ENCODE measurements at places on chromosomes 11 and 22.
A peak's percentile ranks its signal among the peaks of the same experiment; 100 is the strongest.

- DNase-seq: peak; percentile 65
These were observed at the start of gene FAM111A for GRCh38 chr11:59142530-59143507. TSS of gene FAM111A (plus strand) at chr11:59142856. CDS start at chr11:59148873, 6,017 bp downstream.

GRCh38 chr11:20360650-20361049 is 2.9 kb upstream of the HTATIP2 start:
- no peak for DNase-seq

DNA sequence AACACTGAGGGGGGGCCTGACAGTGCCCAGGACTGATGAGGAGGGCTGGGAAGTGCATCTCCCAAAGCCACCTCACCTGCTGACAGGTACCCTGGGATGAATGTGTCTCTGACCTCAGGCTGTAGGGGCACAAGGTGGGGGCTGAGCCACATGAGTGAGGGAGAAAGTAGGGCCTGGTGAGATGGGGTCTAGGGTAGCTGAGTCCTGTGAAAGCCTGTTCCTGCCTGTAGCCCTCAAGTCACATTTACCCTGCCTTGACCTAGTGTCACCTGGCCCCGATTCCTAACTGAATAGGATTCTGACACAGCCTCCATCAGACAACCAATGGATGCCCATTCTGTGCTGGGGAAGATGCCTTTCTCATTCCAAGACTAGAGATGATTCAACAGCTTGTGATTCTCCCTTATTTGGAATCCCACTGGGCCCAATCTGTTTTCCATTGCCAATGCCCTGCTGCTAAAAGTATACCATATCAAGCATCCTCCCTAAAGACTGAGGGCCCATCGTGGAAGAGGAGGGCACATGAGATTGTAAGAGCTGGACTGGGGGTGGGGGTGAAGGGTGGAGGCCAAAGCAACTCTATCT is 11.1 kb upstream of the RFPL1 start:
- DNase-seq: no peak

- DNase-seq: no peak
These were observed 17.2 kb downstream of the PPFIBP2 start for GRCh38 chr11:7531011-7531410.

DNA sequence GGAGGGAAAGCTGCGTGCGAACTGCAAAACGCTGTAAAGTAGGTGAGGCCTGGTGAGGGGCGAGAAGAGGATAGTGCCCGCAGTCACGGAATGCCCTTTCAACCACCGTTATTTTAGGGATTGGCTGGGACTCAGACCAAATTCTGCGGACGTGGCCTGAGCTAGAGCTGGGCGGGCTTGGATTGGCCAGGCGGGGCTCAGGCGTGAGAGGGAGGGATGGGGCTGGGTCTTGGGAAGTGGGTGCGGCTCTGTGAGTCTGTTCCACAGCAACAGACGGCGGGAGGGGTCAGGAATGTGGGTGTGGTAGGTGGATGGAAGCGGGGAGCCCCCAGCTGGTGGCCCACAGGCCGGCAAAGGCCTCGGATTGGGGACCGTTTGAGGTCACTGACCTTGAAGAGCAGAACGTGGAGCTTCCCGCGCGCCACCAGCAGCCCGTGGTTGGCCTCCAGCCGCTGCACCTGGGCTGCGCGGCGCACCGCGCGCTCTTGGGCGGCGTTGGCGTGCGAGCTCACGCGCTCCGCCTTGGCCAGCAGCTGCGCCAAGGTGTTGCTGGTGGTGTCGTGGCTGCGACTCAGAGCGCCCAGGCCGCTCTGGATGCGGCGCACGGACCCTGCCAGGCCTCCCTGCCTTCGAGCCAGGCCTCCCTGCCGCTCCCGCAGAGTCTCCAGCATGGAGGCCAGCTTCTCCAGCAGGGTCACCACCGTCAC is 444 bp downstream of the CAVIN3 start:
- peak; percentile 82 for DNase-seq

GRCh38 chr11:122727101-122727929 is 71.8 kb downstream of the UBASH3B start:
- DNase-seq: no peak

DNA sequence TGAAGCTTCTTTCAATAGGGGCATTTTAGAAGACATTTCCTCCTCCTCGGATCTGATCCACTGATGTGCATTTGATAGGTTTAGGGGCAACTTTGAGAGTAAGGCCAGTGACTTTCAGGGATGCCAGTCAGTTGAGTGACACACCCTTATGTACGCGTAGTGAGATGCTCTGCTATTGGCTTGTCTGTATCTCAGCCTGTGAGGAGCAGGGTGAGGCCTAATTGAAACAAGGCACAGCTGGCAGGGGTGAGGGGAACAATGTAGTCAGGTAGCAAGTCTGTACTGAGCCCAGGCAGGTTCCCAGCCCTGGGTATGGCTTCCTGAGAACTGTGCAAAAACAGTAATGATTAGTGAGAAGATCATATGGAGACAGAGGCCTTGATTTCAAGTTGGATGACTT is 61.5 kb downstream of the STIM1 start:
- DNase-seq: no peak

GRCh38 chr11:67278135-67278938 is 10.8 kb upstream of the ANKRD13D start:
- DNase-seq: no peak

DNA sequence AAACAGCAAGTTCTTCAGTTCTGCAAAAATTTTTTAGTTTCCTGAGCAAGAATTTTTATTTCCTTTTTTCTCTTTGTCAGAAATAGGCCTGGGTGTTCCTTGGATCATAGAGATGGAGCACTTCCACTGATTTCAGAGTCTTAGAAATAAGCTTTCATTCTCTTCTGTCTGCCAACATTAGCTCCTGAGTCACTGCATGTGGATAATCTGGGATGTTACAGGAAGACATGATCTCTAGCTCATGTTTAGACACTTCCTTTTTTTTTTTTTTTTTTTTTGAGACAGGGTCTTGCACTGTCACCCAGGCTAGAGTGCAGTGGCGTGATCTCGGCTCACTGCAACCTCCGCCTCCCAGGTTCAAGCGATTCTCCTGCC is 13.2 kb upstream of the TMEM218 start:
- DNase-seq: no peak

GRCh38 chr11:37264060-37264459 is 666.0 kb upstream of the RAG2 start:
- no peak for DNase-seq

- DNase-seq: no peak
These were observed 202.9 kb downstream of the GRIK4 start for GRCh38 chr11:120714438-120714837.

- DNase-seq: peak; percentile 47
These were observed 65.0 kb downstream of the SFI1 start for GRCh38 chr22:31561238-31561887.

Data from AG04450 (cell line).